Fibroblast of mammary gland (primary cell): ENCODE measurements at places on chromosomes 13 and 19.
A peak's percentile ranks its signal among the peaks of the same experiment; 100 is the strongest.

DNA sequence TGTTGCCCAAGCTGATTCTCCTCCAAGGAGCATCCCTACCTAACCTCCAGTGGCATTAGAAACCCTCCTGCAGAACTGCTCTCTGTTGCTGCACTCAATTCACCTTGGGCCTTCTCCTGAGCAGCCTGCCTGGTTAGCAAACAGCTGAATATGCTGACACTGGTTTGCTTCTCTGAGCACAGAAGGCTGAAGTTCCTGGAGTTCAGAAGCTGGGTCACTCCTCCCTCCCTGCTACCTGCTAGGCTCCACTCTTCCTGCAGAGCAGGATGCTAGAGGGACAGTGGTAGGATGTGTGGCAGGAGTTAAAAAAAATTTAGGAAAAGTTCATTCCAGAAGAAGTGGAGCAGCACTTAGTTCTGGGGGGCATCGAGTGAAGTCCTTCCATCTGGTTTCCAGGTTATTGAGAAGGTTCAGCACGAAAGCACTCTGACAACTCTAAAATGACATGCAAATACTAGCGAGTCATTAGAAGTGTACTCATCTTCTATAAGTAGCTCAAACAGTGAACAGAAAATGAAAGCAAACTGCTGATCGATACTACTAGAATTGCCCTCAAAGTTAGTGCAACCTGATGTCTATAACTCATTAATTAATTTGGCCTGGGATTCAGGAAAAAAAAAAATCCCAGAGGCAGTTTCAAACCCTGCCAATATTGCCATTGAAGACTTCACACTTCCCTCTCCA is 293.7 kb downstream of the POU4F1 start:
- no peak for DNase-seq

GRCh38 chr19:34145741-34146202 is 26.5 kb upstream of the LSM14A start:
- DNase-seq, result peak; percentile 58

DNA sequence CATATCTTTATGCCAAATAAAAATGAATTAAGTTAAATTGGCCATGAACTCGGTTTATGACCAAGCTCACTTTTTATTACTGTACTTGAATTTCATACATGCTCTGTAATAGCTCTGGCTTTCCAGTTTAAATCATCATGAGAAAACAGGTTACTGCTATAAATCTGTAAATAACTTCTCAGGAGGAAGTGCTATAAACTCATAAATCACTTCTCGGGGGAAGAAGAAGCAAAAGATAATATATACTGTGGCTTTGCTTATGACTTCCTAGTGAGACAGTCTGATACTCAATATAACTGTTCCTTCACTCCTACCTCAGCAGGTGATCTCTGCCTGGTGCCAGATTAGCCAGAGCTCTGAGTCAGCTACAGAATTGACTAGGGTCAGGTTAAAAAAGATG is 12.5 kb downstream of the SUPT20H start:
- DNase-seq, result no peak

- no peak for DNase-seq
These were observed 4.4 kb downstream of the DOCK6 start for GRCh38 chr19:11257846-11258380.

- DNase-seq, result no peak
These were observed 196.7 kb downstream of the FOXO1 start for GRCh38 chr13:40469581-40470310.

GRCh38 chr13:98581381-98581780 is 4.5 kb upstream of the STK24 start:
- no peak for DNase-seq

DNA sequence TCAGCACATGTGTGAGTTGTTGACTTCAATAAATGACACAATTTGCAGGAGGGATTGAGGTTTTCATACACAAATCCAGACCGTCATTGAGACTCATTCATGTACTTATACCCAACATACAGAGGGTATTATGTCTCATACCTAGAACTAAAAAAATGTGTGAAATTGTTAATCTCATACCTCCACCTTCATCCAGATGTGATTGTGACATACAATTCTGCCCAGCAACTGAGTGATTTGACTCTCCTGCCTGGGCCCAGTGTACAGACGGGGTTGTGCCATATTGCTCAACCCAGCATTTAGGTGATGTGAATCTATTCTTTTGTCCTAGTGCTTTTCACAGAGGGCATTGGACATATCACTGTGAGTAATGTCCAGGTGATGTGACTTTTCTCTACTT is 12.6 kb upstream of the ZNF681 start:
- no peak for DNase-seq

GRCh38 chr13:41213316-41213715 is 18.9 kb upstream of the KBTBD7 start:
- DNase-seq, result no peak

DNA sequence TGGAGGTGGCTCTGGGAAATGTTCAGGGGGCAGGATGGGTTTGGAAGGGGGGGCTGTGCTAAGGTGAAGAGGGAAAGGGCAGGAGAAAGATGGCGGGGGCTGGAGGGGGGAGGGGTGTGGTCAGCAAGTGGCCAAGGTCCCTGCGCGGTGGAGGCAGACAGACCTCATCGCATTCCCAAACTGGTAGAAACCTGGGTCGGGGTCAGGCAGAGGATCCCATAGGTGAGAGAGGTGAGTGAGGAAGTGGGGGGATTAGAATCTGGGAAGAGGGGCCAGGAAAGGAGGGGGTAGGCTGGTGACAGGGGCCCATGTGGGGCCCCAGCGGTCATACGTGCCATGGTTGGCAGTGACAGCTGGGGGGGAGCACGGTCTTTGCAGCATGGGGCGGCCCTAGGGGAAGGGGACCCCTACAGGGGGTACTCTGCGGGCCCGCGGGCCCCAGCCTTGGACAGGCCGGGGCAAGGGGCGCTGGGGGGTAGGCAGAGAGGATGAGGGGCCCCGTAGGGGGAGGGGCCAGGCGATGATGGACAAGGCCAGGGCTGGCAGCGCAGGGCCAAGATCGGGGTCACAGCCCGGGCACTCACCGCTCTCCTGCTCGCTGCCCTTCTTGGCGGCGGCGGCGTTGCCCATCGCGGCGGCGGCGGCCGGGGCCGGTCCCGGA is 514 bp downstream of the PRKACA start:
- DNase-seq, result no peak

DNA sequence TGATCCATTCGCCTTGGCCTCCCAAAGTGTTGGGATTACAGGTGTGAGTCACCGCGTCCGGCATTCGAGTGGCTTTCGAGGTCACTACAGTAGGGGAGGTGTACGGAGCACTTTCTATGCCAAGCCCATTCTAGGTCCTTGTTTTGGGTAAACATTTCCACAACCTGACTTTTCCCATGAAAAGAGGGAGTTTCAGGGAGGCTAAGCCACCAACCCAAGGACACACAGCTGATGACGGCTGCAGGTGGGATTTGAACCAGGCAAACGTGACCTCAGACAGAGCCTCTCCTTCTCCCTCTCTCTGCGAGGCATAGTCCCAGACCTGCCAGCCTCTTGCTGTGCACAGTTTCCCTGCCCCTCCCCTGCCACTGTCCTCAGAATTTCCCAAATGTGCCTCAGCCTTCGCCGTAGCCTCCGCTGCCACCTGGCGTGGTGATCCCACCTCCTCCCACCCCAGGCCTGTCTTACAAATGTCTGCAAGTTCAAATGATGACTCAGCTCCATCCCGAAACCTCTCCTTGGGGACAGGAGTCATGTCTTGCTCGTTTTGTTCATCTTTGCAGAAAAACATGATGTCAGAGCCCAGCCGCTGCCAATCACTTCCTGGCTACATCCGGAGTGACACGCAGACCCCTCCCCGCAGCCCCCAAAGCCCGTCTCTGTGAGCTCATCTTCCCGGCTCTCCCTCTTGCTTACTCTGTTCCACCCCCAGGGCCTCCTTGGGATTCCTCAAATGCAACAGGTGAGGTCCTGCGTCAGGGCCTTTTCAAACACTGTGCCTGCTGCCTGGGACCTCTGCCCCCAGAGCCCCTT is 6.6 kb upstream of the GADD45B start:
- DNase-seq, result peak; percentile 96

DNA sequence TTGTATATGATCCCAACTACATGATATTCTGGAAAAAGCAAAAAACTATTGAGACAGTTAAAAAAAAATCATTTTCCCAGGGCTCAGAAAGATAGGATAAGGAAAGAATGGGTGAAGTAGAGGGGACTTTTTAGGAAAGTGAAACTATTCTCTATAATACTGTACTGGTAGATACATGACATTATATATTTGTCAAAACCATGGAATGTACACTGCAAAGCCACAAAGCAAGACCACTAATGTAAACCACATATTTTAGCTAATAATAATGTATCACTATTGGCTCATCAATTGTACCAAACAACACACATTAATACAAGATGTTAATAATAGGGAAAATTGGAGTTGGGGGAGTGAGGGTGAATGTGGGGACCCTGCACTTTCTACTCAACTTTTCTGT is 182.6 kb downstream of the EFNB2 start:
- no peak for DNase-seq

DNA sequence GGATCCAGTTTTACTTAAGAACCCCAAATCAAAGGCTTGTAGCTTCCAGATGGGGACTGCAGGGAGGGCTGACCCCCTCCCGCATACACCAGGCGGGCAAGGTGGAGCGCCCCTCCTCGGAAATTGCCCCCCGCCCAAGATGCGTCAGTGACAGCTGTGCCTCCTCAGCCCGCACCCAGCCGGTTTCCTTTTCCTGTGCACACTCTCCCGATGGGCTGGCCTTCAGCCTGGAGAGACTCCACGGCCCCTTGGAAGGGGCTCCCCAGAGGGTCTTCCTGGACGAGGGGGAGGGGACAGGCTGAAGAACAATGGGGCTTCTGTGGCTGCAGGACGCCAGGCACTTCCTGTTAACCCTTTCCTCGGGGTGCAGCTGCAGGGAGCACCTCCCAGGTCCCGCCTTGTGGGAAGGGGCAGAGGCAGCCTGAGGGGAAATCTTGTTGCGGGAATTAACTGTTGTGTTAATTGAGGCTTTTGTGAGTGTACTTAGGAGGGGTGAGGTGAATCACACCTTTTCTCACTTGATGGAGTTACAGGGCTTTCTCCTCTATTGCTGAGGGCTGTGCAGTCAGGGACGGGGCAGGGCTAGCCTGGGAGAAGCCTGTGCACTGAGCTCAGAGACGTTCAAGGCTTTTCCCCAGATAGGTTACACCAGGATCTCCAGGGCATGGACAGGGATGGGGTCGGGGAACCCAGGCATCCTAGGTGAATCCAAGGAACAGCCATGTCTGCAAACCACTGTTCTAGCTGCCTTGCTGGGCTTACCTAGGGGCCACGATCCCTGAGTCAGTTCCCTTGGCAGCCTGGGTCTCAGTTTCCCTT is 14.3 kb downstream of the IER2 start:
- no peak for DNase-seq

- no peak for DNase-seq
These were observed at the start of gene HSH2D for GRCh38 chr19:16143399-16144215. Gene HSH2D, plus strand, starts transcription at chr19:16143685. Its CDS starts 5,066 bp downstream, at chr19:16148751.

DNA sequence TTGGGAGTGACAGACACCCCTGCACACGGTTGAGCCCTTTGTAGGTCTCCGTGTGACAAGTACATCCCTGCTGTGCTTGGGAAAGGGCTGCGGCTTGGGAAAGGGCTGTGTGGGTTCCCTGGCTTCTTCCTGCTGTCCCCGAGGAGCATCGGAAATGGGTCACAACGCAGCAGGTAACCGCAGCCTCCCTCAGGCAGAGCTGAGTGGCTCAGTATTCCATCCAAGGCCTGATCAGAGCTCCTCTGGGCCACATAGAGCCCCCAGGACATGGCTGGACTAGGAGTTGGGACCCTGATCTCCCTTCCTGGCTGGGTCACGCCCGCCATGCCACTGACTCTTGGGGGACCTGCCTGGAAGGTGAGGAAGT is 16.3 kb downstream of the TECR start:
- DNase-seq, result no peak

DNA sequence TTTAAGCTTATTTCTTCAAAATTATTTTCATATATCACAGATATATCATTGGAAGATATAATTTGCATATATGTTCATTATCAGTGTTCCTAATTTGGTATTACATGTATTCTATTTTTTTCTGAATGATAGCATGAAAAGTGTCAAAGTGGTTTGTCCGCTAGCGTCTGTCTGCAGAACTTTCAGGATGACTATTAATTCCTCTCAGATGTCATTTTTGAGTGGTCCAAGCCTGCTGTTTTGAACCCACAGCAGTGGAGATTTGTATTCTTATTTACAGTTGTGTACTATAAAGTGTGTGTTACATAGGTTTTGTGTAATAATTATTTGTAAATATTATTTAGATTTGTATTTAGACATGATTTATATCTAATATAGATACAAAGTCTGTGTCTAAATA is 8.5 kb downstream of the UTP14C start:
- DNase-seq, result no peak

GRCh38 chr19:52946322-52947310 is 16.1 kb downstream of the ZNF816 start:
- DNase-seq, result peak; percentile 21

GRCh38 chr13:39341251-39341650 is 261.7 kb downstream of the LHFPL6 start:
- DNase-seq, result no peak

GRCh38 chr13:113861433-113862030 is 2.3 kb downstream of the GAS6 start:
- DNase-seq, result no peak

GRCh38 chr19:51861870-51862622 is 25.7 kb downstream of the ZNF577 start:
- no peak for DNase-seq

GRCh38 chr19:56252699-56253422 is 19.7 kb upstream of the EDDM13 start:
- peak; percentile 80 for DNase-seq

DNA sequence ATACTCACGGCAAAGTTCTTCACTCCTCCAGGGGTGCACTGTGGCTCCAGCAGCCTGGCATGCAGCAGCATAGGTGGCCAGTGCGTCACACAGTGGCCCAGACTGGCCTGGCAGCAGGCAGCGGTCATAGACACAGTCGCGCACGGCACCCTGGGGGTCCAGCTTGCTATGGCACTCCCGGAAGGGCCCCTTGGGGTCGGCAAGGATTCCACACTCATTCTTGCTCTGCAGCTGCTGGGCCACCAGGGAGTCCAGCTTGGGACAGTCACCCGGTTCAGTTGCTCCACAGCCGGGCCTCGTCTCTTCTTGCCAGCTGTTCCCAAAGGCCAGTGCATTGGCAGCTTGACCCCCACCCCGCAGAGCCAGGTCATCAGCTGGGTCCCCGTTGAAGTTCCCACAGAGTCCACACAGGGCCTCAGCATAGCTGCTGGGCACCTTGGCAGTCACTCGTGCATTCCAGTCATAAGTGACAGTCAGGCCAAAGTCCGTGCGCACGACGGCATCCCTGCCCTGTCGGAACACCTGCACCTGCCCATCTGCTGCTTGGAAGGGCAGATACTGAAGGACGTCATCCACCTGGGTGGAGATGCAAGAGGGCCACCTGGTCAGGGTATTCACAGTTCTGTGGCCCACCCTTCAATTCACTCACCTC is 20.6 kb downstream of the FCGBP start:
- no peak for DNase-seq

- DNase-seq, result no peak
These were observed 197.2 kb downstream of the TEX29 start for GRCh38 chr13:111517641-111518010.

- DNase-seq, result peak; percentile 91
These were observed 8.7 kb downstream of the EML2 start for GRCh38 chr19:45630463-45630862.

- no peak for DNase-seq
These were observed 8.2 kb downstream of the FXYD5 start for GRCh38 chr19:35162471-35163326.

GRCh38 chr19:49642492-49643035 is 555 bp downstream of the SCAF1 start:
- no peak for DNase-seq

- DNase-seq, result peak; percentile 63
These were observed 24.1 kb downstream of the SLC25A30 start for GRCh38 chr13:45393941-45394570.
